ENCODE measurements at places on chromosomes 5 and 9.
A peak's percentile ranks its signal among the peaks of the same experiment; 100 is the strongest.

DNA sequence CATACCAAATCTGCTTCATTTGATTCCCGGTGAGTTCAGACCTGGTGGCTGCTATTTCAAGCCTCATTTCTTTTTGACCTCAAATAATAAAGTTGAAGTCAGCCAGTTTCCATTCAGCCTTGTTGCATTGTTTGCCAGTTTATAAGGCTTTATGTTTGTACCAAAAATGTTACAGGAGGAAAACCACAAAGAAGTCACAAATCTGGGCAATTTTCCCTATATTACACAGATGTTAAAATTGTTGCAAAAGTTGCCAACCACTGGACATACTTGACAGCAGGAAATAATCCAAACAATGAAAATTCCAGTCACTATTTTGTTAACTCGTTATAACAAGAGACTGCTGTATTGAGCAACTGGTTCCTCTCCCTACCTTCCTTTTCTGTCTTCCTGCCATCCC lies 1325.0 kb upstream of the DMAC1 start:
- DNase-seq: no peak

DNA sequence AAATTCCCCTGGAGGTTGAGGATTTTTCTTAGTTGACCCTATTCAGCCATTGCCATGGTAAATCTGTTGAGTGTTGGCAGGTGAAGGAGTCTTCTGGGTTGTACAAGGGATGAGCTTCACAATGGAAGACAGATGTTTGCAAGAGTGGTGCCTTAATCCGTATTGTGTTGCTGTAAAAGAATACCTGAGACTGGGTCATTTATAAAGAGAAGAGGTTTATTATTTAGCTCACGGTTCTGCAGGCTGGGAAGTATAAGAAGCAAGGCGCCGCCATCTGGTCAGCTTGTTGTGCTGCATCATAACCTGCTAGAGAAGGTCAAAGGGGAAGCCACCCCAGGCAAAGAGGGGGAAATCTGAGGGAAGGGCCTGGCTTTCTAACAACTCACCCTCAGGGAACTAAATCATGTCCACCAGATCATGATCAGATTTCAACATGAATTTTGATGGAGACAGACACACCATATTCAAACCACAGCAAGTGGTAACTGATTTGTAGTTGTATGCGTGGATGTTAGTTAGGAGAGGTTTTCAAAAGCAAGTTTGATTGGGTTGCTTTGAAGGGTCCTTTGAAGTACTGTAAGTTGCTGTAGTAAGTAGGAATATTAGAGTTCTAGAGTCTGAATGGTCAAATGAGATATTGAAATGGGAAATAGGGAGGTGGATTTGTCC lies 2.5 kb downstream of the TNPO1 start:
- peak; percentile 63 for DNase-seq

GRCh38 chr5:157764531-157764930 lies 21.0 kb downstream of the LSM11 start:
- DNase-seq: no peak

GRCh38 chr5:146880966-146881365 lies 2.4 kb upstream of the PPP2R2B start:
- no peak for DNase-seq

DNA sequence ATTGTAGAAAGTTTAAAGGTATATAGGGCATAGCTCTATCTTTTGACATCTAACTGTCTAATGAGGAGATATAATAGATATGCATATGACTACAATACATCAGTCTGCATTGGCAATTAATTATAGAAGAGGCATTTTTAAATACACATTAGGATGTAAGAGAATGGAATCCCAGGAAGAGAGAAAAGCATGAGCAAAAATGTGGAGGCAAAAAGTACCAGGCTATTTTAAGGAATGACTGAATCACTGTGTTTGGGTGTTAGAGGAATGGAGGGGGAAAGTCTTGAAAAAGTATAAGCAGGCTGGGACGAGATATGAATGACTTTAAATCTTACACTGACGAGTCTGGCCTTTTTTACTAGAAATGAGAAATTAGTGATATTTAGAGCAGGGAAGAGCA lies 138.4 kb upstream of the ZNF462 start:
- no peak for DNase-seq

DNA sequence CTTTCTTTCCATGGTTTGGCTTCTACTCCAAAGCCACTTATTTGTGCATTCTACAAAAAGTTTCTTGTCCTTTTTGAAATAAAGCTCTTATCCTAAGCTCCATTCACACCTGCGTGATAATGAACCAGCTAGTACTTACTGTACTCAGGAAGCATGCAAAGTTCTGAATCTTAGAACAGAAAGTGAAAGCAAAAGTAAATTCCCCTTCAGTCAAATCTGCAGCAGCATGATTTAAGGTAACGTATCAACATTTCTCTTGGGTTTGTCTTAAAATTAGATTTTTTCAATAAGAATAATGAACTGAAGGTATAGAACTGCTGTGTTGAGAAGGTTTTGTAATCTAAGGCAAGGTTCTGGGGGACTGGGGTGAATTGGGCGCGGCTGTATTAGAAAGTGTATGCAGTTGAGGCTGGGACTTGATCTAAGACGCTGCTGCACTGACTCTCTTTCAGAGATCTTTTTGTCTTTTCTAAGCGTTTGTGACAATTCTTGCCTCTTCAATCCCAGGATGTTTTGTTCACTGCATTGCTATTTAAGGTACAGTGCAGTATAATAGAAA lies at the start of gene ERAP2:
TSS of gene ERAP2 (plus strand) at position 209 of the 559 bp plus-strand sequence. CDS start 3,186 bp downstream, outside the sequence.
- DNase-seq: peak; percentile 39

GRCh38 chr9:7093040-7093439 lies 335.3 kb downstream of the KDM4C start:
- DNase-seq: no peak

DNA sequence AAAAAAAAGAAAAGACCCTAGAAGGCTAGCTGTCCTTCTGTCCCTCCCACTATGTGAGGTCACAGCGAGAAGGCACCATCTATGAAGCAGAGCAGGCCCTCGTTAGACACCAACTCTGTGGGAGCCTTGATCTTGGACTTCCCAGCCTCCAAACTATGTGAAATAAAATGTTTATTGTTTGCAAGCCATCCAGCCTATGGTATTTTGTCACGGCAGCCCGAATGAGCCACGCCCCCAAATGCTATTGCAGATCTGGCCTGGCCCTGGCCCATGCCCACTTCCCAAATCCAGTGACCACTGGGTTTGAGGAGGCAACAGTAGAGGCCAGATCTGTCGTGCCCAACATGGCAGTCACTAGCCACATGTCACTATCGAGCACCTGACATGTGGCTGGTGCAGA lies 10.8 kb downstream of the STK10 start:
- DNase-seq: no peak

- no peak for DNase-seq
These were observed 61.3 kb downstream of the RASGRF2 start for GRCh38 chr5:81021486-81021885.

DNA sequence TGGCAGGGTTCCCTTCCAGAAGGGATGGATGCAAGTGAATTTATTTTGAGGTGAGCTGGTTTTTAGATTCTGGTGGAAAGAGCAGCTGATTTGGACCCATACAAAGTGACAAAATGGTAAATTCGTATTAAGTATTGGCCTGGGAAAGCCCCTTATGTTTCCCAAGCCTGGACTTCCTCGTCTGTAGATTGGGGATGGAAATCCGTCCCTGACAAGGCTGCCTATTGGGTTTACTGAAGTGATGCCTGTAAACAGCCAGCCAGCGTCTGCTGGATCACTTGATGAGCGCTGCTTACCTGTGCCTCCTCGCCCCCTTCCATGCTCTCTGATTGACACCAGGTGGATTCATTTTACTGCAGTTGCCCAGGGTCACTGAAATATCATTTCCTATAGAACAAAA lies 233.8 kb downstream of the GADD45G start:
- DNase-seq: no peak

DNA sequence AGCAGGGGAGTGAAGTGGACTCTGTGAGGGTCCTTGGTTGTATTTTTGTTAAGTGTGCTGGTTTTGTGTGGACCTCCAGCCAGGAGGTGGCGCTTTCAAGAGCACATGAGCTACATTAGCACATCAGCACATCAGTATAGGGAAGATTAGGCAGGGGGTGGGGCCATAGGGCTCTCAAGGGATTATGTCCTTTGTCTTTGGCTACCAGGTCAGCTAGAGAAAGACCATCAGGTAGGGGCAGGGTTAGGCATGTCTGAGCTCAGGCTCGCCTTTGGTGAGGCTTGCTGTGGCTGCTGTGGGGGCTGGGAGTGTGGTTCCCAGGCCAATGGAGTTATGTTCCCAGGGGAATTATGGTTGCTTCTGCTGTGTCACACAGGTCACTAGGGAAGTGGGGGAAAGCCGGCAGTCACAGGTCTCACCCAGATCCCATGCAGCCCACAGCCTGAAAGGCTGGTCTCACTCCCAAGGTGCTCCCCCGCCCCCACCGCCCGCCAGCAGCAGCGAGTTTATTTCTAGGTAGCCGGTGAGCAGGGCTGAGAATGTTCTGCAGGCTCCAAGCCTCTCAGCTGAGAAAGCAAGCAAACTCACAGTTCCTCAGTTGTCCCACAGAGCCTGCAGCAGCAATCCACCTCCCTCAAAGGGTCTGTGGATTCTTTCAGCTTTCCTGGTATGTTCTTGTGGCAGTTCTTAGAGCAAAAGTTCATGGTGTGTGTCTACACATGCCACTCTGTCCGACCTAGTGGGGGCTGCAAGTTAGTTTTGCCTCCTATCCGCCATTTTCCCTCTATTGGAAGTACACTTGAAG lies 13.7 kb downstream of the OR1J1 start:
- peak; percentile 19 for DNase-seq

DNA sequence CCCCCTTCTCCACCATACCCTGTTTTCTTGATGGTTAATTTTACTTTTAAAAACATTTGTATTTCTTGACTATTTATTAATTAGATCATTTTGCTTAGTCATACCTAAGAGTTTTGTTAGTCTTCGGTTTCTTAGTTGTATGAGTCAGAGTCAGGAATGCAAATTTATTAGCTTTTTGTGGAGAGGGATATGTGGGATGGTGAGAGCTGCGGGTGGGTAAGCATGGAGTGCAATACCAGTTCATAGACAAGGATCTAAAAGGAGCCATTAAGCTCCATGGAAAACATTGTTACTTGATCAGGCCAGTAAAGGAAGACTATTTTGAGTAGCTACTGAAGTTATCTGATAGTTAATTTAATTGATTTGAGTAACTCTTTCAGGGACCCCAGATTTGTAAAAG lies 77.5 kb downstream of the ZSWIM6 start:
- DNase-seq: no peak

GRCh38 chr5:73687357-73687756 lies 61.4 kb downstream of the ARHGEF28 start:
- DNase-seq: no peak

DNA sequence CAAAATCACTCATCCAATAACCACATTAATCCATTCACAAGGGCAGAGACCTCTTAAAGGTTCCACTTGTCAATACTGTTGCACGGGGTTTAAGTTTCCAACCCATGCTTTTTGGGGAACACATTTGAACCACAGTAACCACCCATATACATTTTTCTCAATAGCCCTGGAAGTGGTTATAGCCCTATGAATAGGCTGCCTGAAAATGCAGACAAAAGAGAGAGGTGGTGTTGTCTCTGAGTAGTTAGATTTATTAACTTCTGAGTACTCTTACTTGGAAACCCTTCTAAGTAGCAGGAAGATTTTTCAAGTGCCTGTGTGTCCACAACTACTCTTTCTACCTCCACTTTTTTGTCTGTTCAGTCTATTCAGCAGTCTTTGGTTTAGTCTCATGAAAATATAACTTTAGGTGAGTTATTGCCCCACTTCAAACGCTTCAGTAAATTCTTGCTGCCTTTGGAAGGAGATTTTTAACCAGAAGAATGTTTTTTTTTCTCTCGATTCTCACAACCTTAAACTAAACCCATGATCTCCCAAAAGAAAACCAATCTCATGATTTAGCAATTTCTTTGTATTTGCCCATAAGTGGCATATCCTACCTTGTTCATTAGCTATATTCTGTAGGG lies 42.6 kb downstream of the ARHGEF28 start:
- DNase-seq: no peak

- no peak for DNase-seq
These were observed 80.1 kb downstream of the ZCCHC7 start for GRCh38 chr9:37200433-37201005.

- DNase-seq: no peak
These were observed 15.6 kb upstream of the IRF1 start for GRCh38 chr5:132506094-132506692.

GRCh38 chr9:89719202-89719601 lies 114.4 kb downstream of the GADD45G start:
- DNase-seq: no peak

DNA sequence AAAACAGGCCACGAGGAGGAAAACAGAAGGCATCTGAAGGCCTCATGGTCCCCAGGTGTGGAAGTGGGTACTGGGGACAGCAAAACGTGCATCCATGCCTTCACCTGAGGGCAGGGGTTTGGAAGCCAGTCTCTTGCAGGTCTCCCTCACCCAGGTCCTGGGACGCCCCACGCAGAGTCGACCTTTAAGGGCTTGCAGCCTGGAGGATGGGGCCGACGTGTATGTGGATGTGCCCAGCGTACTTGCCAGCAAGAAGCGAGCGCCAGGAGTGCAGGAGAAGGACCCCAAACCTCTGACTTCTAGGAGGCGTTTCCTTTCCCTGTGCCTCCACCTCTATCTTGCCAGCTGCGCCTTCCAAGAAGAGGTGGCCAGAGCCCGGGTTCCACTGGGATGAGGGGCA lies 65.9 kb downstream of the OTULIN start:
- DNase-seq: no peak

- no peak for DNase-seq
These were observed 3.8 kb downstream of the PRRX2 start for GRCh38 chr9:129669141-129669718.

DNA sequence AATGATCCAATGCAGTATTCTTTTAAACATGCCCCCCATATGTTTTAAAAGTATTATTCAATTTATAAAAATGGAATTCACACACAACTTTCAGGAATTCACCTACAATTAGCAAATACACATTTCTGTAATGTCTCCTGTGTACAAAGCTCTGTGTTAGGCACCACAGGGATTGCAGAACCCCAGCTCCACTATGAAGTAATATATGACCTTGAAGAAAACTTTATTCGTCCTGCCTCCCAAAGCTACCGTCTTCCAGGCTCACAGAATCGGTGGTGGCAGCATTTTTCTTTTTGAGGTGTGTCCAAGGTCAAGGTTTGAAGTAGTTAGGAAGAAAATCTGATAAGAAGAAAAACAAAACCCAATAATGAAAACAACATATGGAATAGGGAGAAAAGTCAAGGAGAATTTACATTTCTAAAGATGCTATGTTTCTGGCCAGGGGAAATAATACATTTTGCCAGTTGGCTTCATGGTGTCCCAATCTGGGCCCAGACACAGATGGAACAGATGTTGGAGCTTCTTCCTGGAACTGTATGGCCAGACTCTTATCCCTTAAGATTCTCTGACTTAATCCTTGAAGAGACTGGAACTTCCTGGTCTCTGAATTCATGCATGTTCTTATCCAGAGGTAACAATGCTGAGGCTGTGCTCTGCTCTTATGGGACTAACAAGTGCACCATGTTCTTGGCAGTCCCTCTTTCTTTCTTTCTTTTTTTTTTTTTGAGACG lies 22.0 kb upstream of the LVRN start:
- DNase-seq: no peak

DNA sequence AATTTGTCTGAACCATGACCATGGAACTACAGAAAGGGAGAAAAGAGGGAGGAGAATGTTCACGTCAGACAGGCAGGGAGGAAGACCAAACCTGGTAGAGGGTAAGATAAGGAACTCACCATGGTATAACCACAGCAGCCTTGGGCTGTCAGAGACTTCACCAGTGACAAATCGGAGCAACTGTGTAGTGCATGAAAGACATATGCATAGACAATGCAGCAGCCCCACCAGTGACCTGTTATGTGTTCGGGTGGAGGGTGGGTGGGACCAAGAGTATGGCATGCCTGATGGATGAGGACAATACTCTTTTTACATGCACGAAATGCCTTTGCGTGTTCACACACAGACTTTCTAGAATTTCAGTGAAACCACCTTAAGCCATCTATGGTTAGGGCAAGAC lies 221.8 kb upstream of the RASEF start:
- no peak for DNase-seq

Data from NCI-H345 (cell line).